ENCODE measurements at places on chromosomes 11 and 22. TPM values are rescaled to one million over a fixed set of nuclear protein-coding genes. Genes with fewer than 3 reads are reported as not detected.
A peak's percentile ranks its signal among the peaks of the same experiment; 100 is the strongest.

The MPEG1 gene
- 16.1 TPM for polyA plus RNA-seq

The BDNF gene
- 0.52 TPM for polyA plus RNA-seq

The TMEM121B gene
- polyA plus RNA-seq = 0.51 TPM

The TRPC6 gene
- 51.3 TPM for polyA plus RNA-seq

The MRGPRE gene
- polyA plus RNA-seq = not detected

The RIBC2 gene
- 11.4 TPM for polyA plus RNA-seq

The MUC5AC gene
- 0.29 TPM for polyA plus RNA-seq

The ARHGEF17 gene
- 85.9 TPM for polyA plus RNA-seq

DNA sequence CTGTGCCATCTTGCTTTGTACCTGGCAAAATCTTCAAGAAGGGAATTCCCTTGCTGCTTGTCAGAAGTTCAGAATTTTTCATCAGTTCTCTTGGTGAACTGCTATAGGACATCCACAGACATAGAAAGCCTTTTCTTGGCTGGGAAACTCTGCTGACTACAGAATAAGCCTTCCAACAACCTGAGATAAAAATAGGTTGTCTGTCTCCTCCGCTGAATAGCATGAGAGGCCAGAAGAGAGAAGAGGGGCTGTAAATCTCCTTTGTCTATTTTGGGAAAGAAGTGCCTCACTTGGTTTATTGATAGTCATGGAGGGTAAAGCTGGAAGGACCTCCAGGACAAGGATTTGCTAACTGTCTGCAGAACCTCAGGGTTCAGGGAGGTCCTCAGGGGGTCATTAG lies 48.2 kb downstream of the C11orf91 start:
- DNase-seq = no peak

DNA sequence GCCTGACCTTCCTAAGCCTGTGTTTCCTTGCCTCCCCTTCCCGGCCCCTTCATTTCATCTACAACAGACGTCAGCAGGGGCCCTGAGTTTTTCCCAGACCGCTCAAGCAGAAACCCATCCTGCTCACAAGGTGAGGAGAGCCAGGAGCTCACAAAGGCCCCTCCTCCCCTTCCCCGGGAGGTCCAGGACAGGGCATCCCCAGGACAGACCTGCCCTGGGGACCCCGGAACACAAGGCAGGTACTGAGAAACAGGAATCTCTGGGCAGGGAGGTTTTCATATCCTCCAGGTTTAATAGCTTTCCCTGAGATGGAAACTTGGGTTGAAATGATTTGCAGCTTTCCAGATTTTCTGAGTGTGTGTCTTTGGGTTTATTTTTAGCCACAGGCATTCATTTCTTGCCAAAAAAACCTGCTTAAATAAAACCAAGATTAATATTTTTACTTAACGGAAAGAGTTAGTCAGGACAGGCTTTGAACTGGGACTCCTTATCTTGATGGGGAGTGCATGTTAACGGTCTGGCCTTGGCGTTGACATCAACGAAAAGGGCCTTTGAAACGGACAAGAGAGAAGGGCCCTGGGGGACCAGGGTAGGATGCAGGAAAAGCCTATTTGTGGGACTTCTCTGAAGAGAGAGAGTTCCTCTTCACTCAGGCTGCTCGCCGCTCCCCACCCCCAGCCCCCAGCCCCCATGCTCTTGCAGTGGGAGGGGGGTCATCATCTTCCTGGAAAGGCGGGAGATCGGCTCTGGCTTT lies 38.5 kb downstream of the TIMP3 start:
- DNase-seq = peak; percentile 41

DNA sequence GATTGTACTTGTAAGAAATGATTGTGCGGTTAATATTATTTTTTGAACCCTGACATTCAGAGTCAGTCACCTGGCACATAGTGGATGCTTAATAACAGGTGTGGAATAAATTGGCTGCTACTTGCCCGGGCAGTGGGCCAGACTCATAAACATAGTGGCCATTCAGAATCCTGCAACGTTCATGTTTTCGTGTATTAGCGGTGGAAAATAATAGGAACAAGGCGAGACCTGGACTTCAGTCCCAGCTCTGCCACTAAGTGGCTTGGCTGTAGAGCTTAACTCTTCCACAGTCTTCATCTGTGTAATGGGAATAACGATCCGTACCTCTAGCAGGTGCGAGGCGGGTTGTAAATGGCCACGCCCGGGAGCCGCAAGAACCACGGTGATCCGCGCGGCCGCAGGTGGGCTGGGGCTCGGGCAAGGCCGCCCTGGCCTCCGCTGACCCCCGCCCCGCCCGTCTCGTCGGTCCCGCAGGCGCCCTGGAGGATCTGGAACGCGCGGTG lies 761 bp upstream of the TMEM25 start:
- no peak for DNase-seq

DNA sequence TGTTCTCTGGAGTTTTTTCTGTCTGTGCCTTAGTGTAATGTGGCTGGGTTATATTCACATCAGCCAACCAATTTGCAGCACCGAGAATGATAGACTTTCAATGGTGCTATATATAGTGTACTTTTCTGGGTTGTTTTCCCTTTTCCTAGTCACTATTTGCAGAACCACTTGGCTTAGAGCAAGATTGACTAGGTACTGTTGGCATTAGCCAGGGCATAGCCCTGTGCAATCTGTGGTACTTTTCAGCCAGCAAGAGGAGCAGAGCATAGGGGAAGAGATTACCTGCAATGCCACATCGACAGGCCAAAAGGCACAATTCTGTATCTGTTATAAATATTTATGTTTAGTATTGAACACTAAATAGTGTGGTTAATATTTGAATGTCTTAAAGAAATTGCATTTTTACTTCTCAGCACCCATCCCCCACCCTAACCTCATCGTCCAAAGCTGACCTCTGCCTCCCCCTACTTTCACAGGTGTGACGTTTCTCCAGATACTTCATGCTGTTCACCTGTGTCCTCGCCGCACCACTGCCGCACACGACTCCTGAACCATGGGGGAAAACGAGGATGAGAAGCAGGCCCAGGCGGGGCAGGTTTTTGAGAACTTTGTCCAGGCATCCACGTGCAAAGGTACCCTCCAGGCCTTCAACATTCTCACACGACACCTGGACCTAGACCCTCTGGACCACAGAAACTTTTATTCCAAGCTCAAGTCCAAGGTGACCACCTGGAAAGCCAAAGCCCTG lies 51.4 kb downstream of the MICAL2 start:
- DNase-seq = no peak

- no peak for DNase-seq
These were observed 90.3 kb downstream of the BLID start for GRCh38 chr11:122025757-122026156.

GRCh38 chr11:66339686-66340483 lies 3.7 kb upstream of the RIN1 start:
- DNase-seq = no peak

DNA sequence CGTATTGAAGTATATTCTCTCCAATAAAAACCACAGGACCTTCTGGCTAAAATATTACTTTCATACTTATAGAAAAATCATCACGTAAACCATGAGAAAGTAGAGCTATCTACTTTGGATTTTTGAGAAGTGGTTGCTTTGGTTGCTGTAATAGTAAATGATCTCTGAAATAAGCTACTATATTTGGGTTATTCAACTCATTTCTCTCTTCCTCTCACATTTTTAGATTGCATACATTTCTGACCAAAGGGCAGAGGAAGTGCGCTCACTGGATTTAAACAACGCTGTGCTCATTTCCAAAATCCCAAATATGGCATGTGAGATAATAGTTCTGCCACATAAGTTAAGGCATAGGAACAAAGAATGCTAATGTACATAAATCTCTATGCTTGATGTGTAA lies 357.0 kb downstream of the LRRC4C start:
- DNase-seq = no peak

GRCh38 chr22:22130953-22131608 lies 113.5 kb upstream of the VPREB1 start:
- no peak for DNase-seq

DNA sequence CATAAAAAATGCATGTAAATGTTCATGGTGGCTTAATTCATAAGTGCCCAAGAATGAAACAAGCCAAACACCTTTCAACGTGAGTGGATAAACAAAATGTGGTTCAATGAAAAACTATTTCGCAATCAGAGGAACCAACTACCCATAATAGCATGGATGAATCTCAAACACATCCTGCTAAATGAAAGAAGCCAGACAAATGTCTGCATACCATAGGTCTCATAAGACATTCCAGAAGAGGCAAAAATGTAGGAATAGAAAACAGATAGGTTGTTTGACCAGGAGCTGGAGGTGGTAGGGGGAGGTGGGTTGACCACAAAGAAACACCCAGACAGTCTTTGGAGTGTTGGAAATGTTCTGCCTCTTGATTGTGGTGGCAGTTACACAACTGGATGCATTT lies 13.2 kb upstream of the OSBPL5 start:
- no peak for DNase-seq

Data from right lung (tissue), 10 donors.